ENCODE measurements at places on chromosomes 5 and 9.

- DNase-seq = no peak
- no peaks in the 10 kb centered on the region for H3K36me3 ChIP-seq
- H3K4me3 ChIP-seq = no peak overlapping the region
Measured at GRCh38 chr5:158383486-158383885, 524.5 kb upstream of the CLINT1 start.

- H3K4me1 ChIP-seq = peaks cover 18% of the 10 kb centered on the region
- DNase-seq = peak; percentile 82
- no peaks in the 10 kb centered on the region for H3K27me3 ChIP-seq
- no peak overlapping the region for H3K4me3 ChIP-seq
Measured at GRCh38 chr5:149442563-149443182, 63.6 kb upstream of the IL17B start.

GRCh38 chr9:35716230-35716629, 15.8 kb downstream of the TLN1 start:
- no peak for DNase-seq
- H3K36me3 ChIP-seq = peaks cover 45% of the 10 kb centered on the region
- peaks cover 2% of the 10 kb centered on the region for H3K4me1 ChIP-seq
- no peak overlapping the region for H3K27ac ChIP-seq
- H3K27me3 ChIP-seq = no peaks in the 10 kb centered on the region

DNA sequence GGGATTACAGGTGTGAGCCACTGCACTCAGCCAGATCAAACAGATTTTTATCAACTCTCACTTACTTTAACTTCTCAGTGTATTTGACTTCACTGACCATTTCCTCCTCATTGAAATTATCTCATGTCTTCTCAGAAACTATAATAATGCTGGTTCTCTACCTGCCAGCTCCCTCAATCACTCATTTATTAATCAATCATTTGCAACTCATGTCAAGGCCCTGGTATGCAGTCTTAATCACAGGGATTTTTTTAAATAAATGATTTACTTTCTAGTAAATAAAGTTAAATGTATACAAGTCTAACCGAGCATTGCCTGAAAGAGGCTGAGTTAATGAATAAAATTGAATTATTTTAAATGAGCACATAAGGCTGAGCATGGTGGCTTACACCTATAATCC, 63.3 kb downstream of the PLPP1 start:
- no peak overlapping the region for H3K4me3 ChIP-seq
- peaks cover 6% of the 10 kb centered on the region for H3K36me3 ChIP-seq

- no peak overlapping the region for H3K4me3 ChIP-seq
- DNase-seq = no peak
- no peaks in the 10 kb centered on the region for H3K27me3 ChIP-seq
- H3K27ac ChIP-seq = no peak overlapping the region
- no peaks in the 10 kb centered on the region for H3K4me1 ChIP-seq
Measured at GRCh38 chr9:107557236-107557990, 67.8 kb upstream of the KLF4 start.

- no peak overlapping the region for H3K4me3 ChIP-seq
- peaks cover 18% of the 10 kb centered on the region for H3K4me1 ChIP-seq
- no peaks in the 10 kb centered on the region for H3K27me3 ChIP-seq
- H3K27ac ChIP-seq = no peak overlapping the region
Measured at GRCh38 chr5:1336749-1337488, 8.0 kb downstream of the CLPTM1L start.

- peaks cover 6% of the 10 kb centered on the region for H3K4me1 ChIP-seq
- no peak overlapping the region for H3K27ac ChIP-seq
- H3K4me3 ChIP-seq = no peak overlapping the region
- no peak for DNase-seq
- no peaks in the 10 kb centered on the region for H3K27me3 ChIP-seq
Measured at GRCh38 chr5:56291661-56292374, 58.7 kb upstream of the ANKRD55 start.

DNA sequence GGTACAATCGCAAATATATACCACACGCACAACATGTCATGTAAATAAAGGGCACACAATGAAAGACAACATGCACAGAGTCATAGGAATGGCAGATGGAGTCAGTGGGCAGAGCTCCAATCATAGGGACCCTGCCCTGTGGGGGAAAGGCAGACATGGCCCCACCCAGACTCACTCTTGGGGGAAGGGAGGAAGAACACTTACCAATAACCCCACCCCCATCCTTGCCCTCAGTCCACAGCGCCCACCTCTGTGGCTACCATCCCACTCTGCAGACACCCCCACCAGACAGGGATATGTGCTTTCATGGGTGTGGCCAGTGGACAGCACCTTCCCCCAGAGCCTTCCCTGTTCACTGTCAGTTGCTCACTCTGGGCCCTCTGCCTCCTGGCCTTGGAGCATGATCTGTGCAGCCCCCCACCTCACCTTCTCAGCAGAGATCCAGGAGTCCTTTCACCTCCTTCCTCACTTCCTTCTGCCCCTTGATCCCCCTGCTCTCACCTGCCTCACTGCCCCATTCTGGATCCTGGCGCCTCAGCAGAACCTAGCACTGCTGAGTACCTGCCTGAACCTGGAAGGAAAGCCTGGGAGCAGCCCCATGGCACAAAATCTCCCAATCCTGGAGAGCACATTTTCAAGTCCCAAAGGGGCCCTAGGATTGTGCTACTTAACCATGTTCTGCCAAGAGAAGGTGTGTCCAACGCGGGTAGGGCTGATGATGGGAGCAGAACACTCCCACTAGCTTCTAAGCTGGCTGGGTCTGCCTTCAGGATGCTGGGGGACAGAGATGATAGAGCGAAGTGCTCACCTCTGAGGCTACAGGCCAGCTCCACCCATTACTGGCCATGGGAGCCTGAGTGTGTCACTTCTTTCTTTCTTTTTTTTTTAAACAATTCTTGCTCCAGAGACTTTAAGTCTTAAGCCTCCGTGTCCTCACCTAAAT, 1.5 kb upstream of the PHF19 start:
- H3K4me1 ChIP-seq = peaks cover 77% of the 10 kb centered on the region
- no peaks in the 10 kb centered on the region for H3K27me3 ChIP-seq
- H3K4me3 ChIP-seq = peak overlapping the region; percentile 87
- peak; percentile 68 for DNase-seq
